ENCODE measurements at places on chromosomes 5 and 9.

- DNase-seq, result no peak
These were observed 48.7 kb upstream of the SPATA31D4 start for GRCh38 chr9:81879501-81879916.

- no peak for DNase-seq
These were observed 349.5 kb downstream of the AGTPBP1 start for GRCh38 chr9:85392260-85392659.

- DNase-seq, result no peak
These were observed 67.9 kb upstream of the TARS1 start for GRCh38 chr5:33372721-33373472.

DNA sequence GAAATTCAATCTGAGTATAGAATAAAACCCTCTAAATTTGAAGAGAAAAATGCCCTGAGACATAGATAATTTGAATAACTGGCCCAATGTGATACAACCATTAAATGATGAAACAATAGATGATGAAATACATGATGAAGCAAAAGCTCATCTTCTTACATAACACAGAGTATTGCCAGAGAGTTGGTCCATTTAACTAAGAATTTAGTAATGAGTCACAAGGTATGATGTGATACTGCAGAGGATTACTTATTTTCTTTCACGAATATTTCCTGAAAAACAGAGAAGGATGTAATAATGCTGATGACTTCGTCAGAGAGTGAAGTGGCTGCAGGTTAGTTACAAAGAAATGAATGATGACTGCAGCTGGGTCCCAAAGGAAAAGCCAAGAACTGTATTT is 379.3 kb downstream of the CDH12 start:
- no peak for DNase-seq

GRCh38 chr9:97880336-97880735 is 27.3 kb downstream of the FOXE1 start:
- DNase-seq, result no peak

Data from esophagus muscularis mucosa (tissue), 4 donors.